Fibroblast of lung (primary cell): ENCODE measurements at places on chromosomes 3 and 15. TPM values are rescaled to one million over a fixed set of nuclear protein-coding genes. Genes with fewer than 3 reads are reported as not detected.
A peak's percentile ranks its signal among the peaks of the same experiment; 100 is the strongest.

GRCh38 chr3:152355744-152356665 lies 87.3 kb downstream of the MBNL1 start:
- no peak for DNase-seq

DNA sequence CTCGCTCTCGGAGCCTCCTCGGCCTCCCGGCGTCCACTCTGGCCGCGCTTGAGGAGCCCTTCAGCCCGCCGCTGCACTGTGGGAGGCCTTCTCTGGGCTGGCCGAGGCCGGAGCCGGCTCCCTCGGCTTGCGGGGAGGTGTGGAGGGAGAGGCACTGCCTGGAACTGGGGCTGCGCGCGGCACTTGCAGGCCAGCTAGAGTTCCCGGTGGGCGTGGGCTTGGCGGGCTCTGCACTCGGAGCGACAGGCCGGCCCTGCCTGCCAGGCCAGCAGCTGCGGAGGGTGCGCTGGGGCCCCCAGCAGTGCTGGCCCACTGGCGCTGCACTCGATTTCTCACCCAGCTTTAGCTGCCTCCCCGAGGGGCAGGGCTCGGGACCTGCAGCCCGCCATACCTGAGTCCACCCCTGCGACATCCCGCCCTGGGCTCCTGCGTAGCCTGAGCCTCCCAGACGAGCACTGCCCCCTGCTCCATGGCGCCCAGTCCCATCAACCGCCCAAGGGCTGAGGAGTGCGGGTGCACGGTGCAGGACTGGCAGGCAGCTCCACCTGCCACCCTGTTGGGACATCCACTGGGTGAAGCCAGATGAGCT lies 765.0 kb downstream of the IGSF11 start:
- DNase-seq = no peak

DNA sequence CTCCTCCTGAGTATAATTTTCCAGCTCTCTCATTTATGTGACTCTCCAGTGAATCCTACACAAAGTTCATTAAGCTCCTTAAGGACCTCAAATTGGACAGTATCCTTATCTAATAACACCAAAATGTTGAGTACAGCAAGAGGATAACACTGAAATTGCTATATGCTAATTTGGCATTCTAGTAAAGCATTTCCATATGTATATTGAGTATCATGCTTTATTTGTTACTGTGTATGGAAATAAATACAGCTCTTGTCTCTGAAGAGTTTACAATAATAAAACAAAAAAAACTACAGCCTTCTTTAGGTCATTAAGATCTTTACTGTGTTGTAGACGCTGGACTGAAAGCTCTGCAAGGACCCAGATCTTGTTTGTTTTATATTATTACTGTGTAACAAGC lies 1341.3 kb downstream of the ROBO1 start:
- no peak for DNase-seq

GRCh38 chr15:42210696-42211095 lies 2.6 kb upstream of the VPS39 start:
- no peak for DNase-seq

- DNase-seq = no peak
These were observed 168.0 kb downstream of the GMNC start for GRCh38 chr3:190694335-190695001.

DNA sequence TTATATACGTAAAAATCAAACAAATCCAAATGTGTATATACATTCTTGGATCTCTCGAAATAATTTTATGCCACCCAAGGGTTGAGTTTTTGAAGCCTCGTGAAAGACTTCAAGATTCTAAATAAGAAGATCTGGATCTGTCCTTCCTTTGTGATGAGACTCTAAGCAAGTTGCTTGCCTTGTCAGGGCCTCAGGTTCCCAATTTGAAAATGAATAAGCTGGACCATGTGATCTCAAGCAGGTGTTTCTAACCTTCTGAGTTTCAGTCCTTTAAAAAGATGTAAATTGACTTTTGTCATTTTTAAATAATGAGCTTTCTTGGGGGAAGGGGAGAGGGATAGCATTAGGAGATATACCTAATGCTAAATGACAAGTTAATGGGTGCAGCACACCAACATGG lies 137.1 kb downstream of the P3H2 start:
- DNase-seq = no peak

DNA sequence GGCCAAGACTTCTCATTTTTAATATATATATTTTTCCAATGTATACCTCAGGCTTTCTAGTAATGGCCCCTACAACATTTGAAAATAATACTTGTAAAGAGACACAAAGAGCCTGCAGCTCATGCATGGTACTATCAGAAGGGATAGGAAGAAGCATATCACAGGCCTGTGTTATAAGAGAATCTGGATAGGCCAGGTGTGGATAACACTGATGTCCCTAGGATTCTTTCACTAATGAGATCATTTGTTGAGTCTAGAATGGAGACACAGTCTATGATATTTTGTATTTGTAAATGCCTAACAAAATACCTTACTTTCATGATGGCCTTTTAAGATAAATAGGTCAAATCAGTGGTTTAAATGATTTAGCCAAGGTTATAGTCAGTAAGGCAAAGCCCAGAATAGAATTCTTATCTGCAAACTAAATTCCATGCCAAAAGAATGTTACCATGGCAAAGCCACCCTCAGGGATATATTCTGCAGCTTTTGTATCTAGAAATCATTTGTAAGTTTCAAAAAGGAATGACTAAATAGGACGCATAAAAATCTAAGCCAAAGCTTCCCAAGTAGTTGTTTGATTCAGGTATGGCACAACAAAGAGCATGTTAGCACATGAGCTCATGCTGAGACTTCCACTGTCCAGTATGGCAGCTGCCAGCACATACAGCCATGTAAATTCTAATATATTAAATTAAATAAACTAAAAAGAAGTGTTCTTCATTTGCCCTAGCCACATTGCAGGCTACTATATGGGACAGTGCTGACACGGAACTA lies 10.0 kb downstream of the DCP1A start:
- DNase-seq = peak; percentile 63

DNA sequence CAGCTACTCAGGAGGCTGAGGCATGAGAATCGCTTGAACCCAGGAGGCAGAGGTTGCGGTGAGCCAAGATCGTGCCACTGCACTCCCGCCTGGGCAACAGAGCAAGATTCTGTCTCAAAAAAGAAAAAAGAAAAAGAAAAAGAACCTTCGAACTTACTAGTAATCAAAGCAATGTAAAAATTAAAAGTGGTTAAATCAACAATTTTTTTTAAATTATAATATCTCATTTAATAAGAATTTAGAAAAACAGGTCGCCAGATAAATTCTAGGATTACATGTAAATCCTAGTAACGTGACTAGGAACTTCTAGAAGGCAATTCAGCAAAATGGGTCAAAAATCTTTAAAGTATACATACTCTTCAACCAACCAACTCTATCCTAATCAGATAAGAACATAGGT lies 37.2 kb downstream of the GSK3B start:
- DNase-seq = no peak

- peak; percentile 67 for DNase-seq
These were observed 17.1 kb downstream of the ZFAND6 start for GRCh38 chr15:80076321-80077318.

- no peak for DNase-seq
These were observed 20.7 kb downstream of the KLF13 start for GRCh38 chr15:31347067-31347975.

DNA sequence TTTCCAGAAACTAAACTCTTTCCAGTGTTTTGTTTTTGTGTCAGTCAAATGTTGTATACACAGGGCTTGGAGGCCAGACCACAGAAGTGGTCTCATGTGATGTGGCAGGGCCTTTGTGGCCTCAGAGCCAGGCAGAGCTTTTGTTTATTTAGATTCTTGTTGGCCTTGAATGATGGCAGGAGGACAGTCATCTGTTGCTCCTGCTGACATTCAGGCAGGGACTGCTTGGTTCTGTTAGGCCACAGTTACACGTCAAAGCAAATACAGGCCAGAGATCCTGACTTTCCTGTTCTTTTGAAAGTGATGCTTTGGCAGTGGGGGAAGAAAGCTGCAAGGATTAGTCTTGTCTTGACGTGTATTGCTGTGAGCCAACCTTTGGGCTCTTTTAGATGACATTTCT lies 325.1 kb downstream of the CACNA2D3 start:
- DNase-seq = no peak

DNA sequence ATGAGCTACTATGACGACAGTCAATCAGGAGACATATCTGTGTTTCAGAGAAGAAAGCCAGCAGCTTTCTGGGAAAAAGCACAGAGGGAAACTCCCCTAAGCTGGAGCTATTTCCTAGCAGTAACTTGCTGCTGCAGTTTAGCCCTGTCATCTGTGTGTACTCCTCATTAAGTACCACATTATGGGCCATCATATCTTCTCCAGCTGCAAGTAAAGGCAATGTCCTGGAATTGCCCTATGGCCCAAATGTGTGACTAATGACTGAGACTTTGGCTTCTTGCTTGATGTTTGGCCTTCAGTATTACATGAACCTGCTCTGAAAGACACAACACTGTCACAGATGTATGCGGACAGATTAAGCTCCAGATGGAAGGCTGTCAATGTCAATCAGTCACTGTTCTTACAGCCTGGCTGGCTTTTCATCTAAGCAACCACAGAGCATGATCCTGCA lies 190.8 kb downstream of the FHIT start:
- DNase-seq = peak; percentile 4

DNA sequence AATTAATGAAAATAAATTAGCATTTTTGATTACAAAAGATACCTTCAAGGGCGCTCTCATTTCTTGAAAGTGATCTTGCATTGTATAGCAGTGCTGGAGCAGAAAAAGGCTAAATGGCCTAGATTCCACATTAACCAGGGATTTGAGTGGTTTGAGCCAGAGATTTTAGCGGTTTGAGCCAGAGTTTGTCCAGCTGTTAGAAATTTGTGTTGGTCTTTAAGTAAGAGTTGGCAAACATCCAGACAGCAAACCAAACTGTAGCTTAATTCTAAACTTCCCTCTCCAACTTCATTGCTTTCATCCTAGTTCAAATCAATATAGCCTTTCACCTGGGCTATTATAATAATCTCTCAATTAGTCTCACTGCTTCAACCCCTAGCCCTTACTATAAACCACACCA lies 351.7 kb downstream of the IGSF11 start:
- DNase-seq = no peak

- no peak for DNase-seq
These were observed 64.4 kb downstream of the LINGO1 start for GRCh38 chr15:77568014-77568972.

- DNase-seq = peak; percentile 23
These were observed 108.8 kb downstream of the MITF start for GRCh38 chr3:69848113-69848512.

GRCh38 chr15:60787837-60788691 lies 309.1 kb upstream of the ICE2 start:
- DNase-seq = no peak

DNA sequence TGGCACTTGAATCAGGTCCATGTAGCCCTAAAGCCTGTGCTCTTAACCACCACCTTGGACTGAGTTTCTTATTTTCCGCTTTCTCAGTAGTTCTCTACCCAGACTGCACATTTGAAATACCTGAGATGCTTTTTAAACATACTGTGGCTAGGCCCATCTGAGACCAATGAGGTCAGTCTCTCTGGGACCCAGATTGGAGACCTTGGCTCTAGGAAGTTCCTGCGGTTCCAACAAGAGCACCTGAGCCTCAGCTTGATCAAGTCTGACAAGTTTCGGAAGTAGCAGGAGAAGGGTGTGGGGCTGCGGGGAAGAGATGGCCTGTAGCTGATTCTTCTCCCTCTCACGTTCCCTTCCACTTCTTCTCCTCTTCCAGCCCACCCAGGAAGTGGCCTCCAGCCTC lies 11.5 kb upstream of the TSEN2 start:
- DNase-seq = no peak

GRCh38 chr15:42088801-42089640 lies 5.3 kb downstream of the PLA2G4D start:
- no peak for DNase-seq

DNA sequence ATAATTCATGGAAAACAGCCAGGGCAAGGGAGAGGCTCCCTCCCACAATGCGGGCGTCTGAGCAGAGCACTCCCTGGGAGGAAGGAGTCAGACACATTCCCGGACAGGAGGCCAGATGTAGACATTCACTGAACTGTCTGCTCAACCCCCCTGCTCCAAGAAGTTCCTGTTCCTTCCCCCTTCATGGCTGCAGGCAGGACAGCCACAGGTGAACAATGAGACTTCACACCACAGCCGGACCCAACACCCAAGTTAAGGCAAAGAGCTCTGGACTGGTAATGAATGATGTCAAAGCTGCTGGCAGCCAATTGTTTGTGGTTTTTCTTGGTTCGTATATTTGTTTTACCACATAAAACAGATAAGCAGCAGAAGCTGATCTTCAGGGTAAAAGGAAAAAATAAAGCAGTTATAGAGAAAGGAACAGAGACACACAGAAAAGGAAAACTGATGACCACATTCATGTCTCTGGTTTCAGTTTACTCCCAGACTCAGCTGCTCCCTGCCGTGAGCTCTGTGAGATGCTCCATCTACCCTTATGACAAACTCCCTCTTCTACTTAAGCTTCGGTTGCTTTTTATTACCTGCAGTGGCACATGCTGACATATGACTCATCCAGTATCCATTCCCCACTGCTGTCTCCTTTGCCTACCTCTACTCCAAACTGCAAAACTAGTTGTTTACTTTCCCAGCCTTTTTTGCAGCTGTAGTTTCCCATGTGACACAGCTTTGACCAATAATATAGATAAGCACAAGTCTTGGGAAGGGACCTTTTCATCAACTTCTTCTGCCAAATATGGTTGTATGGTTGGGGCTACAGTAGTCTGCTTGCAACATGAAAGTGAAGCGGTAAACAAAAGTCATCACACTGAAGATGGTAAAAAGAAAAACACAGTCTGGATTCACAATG lies 33.1 kb downstream of the DZIP1L start:
- DNase-seq = peak; percentile 97

DNA sequence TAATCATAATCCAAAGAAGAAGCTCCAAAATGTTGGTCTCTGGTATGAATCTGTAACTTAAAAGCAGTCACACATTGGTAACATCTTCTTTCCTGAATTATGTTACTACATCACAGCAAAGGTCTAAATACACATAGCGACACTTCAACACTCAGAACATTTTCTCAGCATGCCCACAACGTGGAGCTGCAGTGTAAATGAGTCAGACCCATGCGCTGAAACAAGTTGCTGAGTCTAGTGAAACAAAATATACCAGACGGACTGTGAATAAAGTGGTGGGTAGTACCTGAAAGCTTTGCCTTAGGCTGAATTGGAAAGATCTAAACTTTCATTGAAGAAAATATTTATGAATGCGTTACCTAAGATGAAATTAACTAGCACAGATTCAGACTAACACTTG lies 33.2 kb upstream of the GOLGA8B start:
- peak; percentile 55 for DNase-seq

Gene SERINC4
- polyA plus RNA-seq = 0.06 and 0.08 TPM in 2 replicates

Gene ZXDC
- 5.9 and 6.2 TPM in 2 replicates for polyA plus RNA-seq

Gene SGO1
- 2.4 and 7.4 TPM in 2 replicates for polyA plus RNA-seq

Gene CCR3
- 0.03 and 0.16 TPM in 2 replicates for polyA plus RNA-seq

Gene PARP15
- polyA plus RNA-seq = 0.62 and 0.70 TPM in 2 replicates

Gene NEIL1
- polyA plus RNA-seq = 0.66 and 0.68 TPM in 2 replicates

Gene LARP6
- polyA plus RNA-seq = 160 and 273 TPM in 2 replicates

Gene MNS1
- polyA plus RNA-seq = 3.2 and 3.9 TPM in 2 replicates

Gene CPNE9
- polyA plus RNA-seq = not detected in 2 replicates

Gene GOLGA6L4
- polyA plus RNA-seq = 0.58 and 0.90 TPM in 2 replicates

Gene CSPG4
- 14.5 and 23.1 TPM in 2 replicates for polyA plus RNA-seq
